Thymus (tissue), 14 donors: ENCODE measurements at places on chromosomes 7 and 10. TPM values are rescaled to one million over a fixed set of nuclear protein-coding genes. Genes with fewer than 3 reads are reported as not detected.

The ARHGAP19 gene
- polyA plus RNA-seq = 5.8 TPM

The CYP2C19 gene
- 0.02 TPM for polyA plus RNA-seq

The CAMK2B gene
- polyA plus RNA-seq = 3.1 TPM

The LRRC4 gene
- polyA plus RNA-seq = 3.1 TPM

The NPTX2 gene
- 1.1 TPM for polyA plus RNA-seq
